ENCODE measurements at places on chromosomes 7 and 10.

DNA sequence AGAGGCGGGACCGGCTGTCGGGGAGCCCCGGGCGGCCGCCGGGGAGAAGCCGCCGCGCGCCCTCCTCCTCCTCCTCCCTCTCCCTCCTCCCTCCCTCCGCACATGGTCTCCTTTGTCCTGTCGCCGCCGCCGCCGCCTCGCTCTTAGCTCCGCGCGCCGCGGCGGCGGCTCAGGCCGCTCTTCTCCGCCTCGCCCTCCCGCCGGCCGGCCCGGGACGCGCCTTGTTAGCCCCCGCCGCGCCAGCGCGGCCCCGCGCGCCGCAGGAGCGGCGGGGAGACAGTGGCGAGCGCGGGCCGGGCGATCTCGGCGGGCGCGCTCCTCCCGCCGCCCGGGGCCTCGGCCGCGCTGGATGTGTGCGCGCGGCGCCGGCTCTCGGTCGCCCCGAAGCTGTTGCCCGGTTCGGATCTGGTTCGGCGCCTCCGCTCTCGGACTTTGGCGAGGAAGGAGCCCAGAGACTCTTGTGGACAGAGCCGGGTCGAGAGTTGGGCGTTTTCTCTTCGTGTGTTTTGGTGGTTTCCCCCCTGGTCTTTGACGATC, 437.4 kb upstream of the GALNT17 start:
- DNase-seq, result peak; percentile 62

DNA sequence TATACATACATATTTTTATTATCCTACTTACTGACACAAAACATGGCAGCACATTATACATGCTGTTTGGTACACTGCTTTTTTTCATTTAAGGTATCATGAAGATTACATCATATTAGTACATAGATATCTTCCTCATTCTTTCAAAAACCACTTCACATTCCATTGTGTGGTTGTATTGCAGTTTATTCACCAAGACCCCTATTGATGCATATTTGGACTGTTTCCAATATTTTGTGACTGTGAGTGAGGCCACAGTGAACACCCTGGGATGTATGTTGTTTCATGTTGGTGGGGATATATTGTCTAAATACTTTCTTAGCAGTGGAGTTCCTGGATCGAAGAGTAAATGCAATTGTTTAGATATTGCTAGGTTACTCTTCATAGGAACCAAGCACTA, 39.0 kb downstream of the TFAM start:
- DNase-seq, result peak; percentile 72

GRCh38 chr7:80249619-80250295, 115.1 kb downstream of the GNAI1 start:
- DNase-seq, result no peak

- peak; percentile 14 for DNase-seq
These were observed 224.1 kb downstream of the GLI3 start for GRCh38 chr7:42012786-42013360.

- no peak for DNase-seq
These were observed 83.1 kb downstream of the CPVL start for GRCh38 chr7:29063236-29063635.

- no peak for DNase-seq
These were observed 20.8 kb upstream of the TMEM273 start for GRCh38 chr10:49208996-49209395.

- no peak for DNase-seq
These were observed 107.6 kb downstream of the DIP2C start for GRCh38 chr10:581776-582330.

- DNase-seq, result no peak
These were observed 73.4 kb downstream of the MYOF start for GRCh38 chr10:93408783-93409182.

- no peak for DNase-seq
These were observed 23.3 kb upstream of the TLX1 start for GRCh38 chr10:101107771-101108170.

- no peak for DNase-seq
These were observed 27.1 kb downstream of the ABCB4 start for GRCh38 chr7:87448388-87448787.

DNA sequence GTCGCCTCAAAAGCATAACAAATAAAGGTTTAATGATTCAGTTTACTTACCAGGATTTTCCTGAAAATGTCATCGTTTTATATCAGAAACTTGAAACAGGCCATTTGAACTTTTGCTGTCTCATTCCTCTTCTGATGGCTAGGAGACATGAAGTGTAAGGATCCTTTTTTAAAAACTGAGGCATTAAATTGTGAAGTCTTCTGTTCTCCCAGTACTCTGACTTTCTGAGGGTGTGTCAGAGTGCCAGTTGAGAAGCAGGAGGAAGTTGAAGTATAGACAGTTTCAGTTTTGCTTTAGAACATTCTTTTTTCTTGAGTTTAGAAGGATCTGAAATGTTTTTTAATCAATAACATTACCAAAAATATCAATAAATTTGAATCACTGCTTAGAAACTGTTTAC, at the start of gene SAMD9L:
TSS of gene SAMD9L (minus strand) at position 242 of the 400 bp plus-strand sequence. CDS start 12,414 bp downstream, outside the sequence.
- no peak for DNase-seq

- DNase-seq, result peak; percentile 17
These were observed 15.1 kb upstream of the RET start for GRCh38 chr10:43061760-43062159.

GRCh38 chr7:6422926-6423632, 24.7 kb downstream of the DAGLB start:
- DNase-seq, result no peak

GRCh38 chr7:157757776-157758467, 421.1 kb downstream of the DNAJB6 start:
- DNase-seq, result no peak

DNA sequence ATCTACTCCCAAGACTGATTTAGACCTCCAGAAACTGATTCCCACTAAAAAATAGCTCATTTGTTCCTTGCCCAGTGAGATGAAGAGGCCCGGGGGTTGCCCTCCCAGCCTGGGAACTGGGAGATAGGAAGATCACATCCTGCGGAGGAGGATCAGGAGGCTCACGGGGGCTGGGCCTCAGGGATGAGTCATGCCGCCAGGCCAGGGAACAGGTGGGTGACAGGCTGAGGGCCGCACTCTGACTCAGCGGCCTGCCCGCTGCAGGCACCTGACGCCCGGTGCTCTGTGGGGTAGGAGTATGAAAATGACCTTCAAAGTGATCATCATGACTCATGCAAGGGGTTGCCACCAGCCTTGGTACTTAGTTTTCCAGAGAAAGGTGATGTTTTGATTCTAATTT, 104.5 kb upstream of the ZPBP start:
- DNase-seq, result no peak

DNA sequence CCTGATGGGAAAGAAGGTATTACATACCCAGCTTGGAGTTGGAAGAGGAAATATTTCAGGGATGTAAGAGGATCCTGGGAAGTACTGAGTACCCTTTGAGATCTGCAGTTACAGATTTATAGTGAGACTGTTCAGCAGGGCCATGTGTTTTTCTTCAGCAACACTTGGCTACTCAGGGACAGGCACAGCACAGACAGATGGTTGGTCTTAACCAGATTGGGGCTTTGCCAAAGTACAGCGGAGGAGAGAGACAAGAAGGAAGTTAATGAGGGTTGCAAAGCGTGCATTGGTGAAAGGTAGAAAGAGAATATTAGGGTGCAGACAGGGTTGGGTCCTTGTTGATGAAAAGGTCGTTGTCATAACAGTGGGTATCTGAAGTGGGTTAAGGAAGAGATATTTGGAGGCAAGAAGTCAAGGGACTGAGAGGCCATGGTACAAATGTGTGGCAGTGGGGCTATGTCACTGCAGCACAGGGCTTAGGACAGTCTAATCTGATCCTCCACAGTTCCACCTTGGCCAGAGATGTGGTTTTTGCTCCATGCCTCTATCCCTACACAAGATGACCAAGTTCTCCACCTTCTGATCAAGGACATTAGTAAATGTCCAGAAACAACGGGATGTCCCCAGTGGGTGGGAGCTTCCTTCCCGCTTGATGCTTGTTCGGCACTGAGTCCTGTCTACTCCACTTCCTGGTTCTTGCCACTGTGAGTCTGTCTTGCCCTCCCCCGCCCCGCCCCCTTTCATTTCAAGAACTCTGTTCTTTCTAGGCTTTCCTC, 18.9 kb upstream of the DNAJC1 start:
- DNase-seq, result no peak

DNA sequence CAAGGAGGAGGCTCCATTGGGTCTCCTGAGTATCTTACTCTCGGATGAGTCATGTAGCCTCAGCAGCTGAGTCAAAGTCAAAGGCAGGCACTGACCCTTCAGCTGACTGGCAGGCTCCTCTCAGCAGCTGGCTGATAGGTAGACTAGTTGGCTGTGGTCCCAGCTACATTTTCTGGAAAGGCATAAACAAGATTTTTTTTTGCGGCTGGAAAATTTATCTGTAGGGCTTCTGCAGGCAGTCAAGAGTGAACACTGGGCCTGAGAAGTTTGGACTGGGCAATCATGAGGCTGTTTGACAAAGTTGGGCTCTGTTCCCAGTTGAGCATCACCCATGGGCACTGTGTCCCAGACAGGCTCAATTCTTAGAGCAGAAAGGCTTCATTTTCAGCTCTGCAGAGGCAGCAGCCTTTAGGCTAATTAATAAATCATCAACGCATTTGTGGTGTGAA, 796.2 kb downstream of the CCSER2 start:
- DNase-seq, result no peak

- no peak for DNase-seq
These were observed 401.0 kb upstream of the NRP1 start for GRCh38 chr10:33735464-33735923.

- DNase-seq, result peak; percentile 4
These were observed 104.0 kb downstream of the PARP12 start for GRCh38 chr7:139958599-139959284.

DNA sequence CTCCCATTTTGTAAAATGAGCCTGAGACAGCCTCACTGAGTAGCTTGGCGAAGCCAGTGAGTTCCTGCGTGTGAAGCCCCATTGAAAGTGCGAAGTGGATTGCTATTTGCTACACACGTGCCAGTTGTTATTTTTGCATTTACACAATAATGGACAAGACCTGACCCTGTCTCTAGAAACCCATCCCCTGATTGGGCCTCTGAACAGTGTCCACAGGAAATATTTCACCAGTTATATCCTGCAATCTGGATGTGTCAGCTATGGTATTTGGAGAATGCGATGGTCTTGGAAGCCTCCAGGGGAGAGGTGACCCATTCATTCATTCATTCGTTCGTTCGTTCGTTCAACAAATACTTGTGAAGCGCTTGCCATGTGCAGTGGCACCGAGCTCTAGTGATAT, 37.1 kb downstream of the COL13A1 start:
- DNase-seq, result peak; percentile 58

DNA sequence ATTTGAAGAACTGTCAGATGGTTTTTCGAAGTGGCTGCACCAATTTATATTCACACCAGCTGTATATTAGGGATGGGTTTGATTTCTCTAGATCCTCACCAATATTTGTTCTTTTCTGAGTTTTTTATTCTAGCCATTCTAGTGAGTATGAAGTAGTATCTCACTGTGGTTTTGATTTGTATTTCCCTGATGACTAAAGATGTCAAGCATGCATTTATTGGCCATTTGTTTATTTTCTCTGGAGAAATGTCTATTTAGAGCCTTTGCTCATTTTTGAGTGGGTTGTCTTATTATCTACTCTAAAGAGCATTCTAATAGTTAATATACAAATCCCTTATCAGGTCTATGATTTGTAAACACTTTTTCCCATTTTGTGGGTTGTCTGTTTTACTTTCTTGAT, 123.9 kb downstream of the PCLO start:
- no peak for DNase-seq

- no peak for DNase-seq
These were observed 106.6 kb downstream of the PRKCQ start for GRCh38 chr10:6473430-6473829.

GRCh38 chr10:86693721-86694369, 25.5 kb downstream of the LDB3 start:
- DNase-seq, result peak; percentile 58

- DNase-seq, result peak; percentile 67
These were observed 82.2 kb downstream of the PIK3CG start for GRCh38 chr7:106947244-106947728.
